Left lobe of liver (tissue), 2 donors: ENCODE measurements at places on chromosomes 3 and 15.
A peak's percentile ranks its signal among the peaks of the same experiment; 100 is the strongest.

DNA sequence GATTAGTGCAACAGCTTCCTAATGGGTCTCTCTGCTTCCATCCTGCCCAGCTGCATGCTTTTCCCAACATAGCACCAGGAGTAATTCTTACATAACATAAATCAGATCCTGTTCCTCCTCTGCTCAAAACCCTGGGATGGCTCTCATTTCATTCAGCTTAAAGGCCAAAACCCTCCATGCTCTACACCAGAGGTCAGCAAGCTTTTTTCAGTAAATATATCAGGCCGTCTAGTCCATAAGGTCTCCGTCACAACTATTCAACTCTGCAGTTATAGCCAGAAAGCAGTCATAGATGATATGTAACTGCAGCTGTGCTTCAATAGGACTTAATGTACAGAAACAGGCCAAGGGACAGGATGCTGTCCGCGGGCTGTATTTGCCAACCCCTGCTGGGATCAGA is 202.8 kb upstream of the UBE2E2 start:
- DNase-seq: no peak

DNA sequence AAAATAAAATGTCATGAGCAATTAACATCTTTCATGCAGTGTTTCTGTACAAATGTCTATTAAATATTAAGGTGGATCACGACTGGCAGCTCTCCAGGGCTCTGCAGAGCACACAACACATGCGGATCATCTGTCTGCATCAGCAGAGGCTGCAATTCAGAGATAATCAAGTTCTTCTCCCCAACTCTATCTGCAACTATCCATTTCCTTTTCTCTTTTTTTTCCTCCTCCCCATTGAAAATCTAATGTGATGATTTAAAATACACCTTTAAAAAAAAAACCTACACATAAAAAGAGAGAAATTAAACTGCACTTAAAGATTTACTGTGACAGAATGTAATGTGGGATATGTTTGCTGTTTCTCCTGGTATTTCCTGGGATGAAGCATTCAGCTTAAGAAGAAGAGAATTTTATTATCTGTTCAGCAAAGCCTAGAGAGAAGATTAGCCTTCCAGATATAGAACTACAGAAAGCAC is 352.6 kb upstream of the CCDC54 start:
- no peak for DNase-seq

DNA sequence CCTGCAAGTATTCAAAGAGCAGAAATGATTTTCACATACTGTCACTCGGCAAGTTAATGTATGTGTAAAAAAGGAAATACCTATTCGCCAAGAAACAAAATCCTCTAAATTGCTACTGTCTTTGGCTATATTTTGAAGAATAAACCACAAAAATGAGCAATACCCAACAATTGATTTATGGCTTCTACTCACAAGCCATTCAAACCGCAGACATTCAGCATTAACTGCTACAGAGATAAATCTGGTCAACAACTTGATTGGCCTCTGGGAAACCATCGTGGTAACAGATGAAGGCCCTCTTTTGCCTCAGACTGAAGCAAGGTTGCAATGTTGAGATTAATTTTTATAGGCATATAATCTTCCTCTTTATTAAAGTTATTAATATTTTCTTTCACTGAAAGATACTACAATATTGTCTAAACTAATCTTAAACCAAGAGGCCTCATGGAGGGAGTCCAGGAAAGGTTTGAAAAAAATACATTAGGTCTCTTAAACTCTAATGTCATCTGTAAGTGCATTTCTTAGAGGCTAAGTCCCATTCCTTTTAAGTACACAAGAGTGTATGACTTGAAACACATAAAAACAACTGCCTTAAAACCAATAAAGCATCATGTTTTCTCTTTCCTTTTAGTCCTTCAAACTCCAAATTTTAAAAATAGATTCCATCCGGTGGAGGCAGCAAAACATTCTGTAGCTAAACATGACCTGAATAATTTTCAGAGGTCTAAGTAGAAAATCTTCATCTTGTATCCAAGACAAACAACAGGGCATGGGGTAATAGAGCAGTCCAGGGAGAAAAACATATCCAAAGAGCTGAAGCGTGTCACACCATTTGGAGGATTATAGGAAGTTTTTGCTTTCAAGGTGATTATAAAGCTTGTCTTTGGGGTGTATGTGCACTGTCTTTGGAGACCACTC is 162.4 kb upstream of the TGFBR2 start:
- DNase-seq: no peak

- no peak for DNase-seq
These were observed 161.4 kb upstream of the NANOGP8 start for GRCh38 chr15:35246451-35246850.

GRCh38 chr3:38608086-38608775 is 41.3 kb downstream of the SCN5A start:
- DNase-seq: no peak

DNA sequence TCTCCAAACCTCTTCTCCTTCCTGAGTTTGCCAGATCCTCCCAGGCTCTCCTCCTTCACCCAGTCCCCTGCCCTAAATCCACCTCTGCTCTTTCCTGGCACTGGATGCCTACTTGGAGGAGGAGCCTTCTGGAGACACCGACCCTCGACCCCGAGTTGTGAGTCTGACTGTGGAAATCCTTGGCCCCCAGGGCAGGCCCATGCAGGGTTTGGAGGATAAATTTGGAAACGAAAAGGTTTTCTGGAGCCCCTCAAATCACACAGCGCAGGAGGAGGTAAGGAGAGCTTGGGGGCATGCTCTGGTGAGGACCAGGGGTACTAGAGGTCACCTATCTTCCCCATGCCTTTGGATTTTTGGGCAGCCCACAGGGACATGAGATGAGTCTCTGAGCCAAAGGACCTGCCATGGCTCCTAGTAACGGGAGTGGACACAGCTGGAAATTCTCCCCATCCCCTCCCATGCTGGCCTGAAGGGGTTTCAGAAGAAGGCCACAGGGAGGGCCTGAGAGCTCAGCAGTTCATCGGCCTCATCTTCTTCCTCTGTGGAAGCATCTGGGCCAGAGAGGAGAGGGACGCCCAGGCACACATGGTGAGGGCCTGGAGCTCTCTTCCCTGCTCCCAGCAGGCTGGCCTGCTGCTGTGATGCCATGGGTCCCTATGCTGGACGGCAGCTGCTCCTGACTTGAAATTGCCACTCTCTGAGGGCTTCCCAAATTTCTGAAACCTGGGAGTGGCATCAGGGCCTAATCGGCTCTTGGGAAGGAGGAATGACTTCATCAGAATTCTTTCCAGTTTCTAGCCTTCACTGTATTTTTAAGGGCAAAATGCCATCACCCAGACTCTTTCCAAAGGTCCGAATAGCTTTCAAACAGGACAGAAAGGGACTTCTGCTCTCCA is 68.6 kb upstream of the ITGA11 start:
- DNase-seq: peak; percentile 29

DNA sequence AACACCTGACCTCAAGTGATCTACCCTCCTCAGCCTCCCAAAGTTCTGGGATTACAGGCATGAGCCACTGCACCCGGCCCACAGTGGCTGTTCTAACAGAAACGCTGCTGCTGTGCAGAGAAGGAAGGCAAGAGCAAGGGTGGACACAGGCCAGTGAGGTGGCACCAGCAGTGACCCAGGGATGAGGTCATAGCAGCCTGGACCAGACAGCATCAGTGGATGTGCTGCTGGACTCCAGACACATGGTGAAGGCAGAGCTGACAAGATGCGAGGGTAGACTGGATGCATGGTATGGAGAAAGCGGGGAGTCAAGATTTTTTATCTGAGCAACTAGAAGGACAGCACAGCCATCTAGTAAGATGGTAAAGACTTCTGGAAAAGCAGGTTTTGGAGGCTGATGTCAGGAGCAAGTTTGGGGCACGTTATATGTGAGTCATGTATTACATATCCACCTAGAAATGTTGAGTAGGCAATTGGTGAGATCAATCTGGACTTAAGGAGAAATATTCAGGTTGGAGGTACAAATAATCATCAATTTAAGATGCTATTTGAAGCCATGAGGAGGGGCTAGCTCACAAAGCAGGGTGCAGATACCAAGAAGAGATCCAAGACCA is 22.1 kb upstream of the TJP1 start:
- DNase-seq: no peak

- no peak for DNase-seq
These were observed 1.2 kb downstream of the ACP3 start for GRCh38 chr3:132318451-132318850.

GRCh38 chr3:46845397-46845859 is 17.8 kb downstream of the MYL3 start:
- no peak for DNase-seq

GRCh38 chr3:30611613-30612436 is 5.4 kb downstream of the TGFBR2 start:
- no peak for DNase-seq
